ENCODE measurements at places on chromosomes 1 and 21. TPM values are rescaled to one million over a fixed set of nuclear protein-coding genes. Genes with fewer than 3 reads are reported as not detected.

DNA sequence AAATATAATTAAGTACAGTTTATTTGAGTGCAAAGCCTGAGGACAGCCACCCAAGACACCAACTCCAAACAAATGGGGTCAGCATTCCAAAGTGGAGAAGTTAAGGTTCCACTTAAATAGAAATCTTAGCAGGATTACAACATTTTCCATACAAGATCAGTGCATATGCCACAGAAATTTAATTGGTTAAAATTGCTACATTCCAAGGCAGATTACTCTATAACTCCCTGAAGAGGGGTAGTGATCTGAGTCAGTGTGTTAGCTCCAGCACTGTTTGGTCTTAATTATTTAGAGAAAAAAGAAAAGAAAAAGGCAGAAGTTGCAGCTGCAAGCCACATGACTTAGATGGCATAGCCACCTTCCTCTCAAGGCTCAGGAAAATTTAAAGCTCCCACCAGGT is 297.5 kb downstream of the HHIPL2 start:
- no peaks in the 10 kb centered on the region for H3K4me1 ChIP-seq
- H3K36me3 ChIP-seq = no peaks in the 10 kb centered on the region
- no peak overlapping the region for H3K27ac ChIP-seq
- H3K27me3 ChIP-seq = no peaks in the 10 kb centered on the region
- no peak for DNase-seq
- no peak overlapping the region for H3K4me3 ChIP-seq

DNA sequence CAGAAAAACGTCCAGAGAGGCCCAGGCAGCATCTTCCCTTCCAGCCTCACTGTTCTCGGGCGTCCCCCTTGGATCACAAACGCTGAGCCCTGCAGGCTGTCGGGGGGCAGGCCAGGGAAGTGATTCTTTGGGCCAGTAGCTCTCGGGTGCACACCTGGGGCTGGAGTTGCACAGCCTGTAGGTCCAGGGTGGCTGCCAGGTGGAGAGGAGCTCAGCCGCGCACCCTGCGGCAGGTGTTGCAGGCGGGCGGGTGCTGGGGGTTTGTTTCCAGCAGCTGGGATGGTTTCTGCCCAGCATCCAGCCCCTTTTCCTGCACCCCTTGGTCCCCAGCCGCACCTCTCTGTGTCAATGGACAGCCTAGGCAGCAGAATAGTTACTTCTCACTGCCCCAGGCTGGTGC is 15.7 kb downstream of the PRDM16 start:
- H3K27me3 ChIP-seq = peaks cover 10% of the 10 kb centered on the region
- no peak overlapping the region for H3K27ac ChIP-seq
- no peaks in the 10 kb centered on the region for H3K36me3 ChIP-seq
- H3K4me1 ChIP-seq = no peaks in the 10 kb centered on the region
- H3K4me3 ChIP-seq = no peak overlapping the region
- DNase-seq = no peak

DNA sequence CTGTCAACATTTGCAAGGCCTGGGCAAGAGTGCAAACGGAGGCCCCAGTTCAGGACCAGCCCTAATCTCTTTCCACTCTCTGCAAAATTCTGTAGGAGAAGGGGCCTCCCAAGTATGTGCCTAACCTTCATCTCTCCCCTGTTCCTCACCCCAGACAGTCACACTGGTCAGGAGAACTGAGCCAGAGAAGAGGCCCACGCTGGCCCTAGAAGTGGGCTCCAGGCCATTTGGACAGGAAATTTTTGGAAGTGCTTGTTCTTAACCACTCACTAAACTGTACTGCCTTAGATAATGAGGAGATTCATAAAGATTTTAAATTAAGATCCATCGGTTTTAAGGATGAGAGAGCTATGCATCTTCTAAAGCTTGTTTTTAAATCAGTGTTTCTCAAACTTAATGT is 129.7 kb upstream of the ADGRL2 start:
- H3K4me1 ChIP-seq = no peaks in the 10 kb centered on the region
- DNase-seq = no peak
- H3K27me3 ChIP-seq = no peaks in the 10 kb centered on the region
- no peak overlapping the region for H3K4me3 ChIP-seq
- H3K36me3 ChIP-seq = no peaks in the 10 kb centered on the region

CACNA1S gene
- not detected for total RNA-seq

- H3K4me1 ChIP-seq = no peaks in the 10 kb centered on the region
- no peaks in the 10 kb centered on the region for H3K27me3 ChIP-seq
- no peak overlapping the region for H3K27ac ChIP-seq
- no peak overlapping the region for H3K4me3 ChIP-seq
- no peaks in the 10 kb centered on the region for H3K36me3 ChIP-seq
- no peak for DNase-seq
These were observed 36.0 kb downstream of the ZNF281 start for GRCh38 chr1:200373811-200374231.

DNA sequence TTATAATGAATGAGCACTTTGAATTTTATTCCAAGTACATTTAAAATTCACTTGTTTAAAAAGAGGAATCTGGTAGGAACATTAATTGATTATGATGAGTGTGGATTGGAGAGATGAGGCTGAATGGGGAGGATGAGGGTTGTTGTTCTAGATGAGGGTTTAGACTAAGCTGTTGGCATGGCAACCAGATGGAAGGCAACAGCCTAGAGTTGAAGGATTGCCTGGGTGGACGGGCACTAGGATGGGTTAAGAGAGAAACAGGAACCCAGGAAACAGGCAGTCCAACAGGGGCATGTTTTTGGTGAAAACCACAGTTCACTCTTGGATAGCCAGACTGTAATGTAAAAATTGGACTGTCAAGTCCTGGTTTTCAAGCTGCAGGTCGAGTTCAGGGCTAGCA is 125.5 kb downstream of the CHRM3 start:
- no peaks in the 10 kb centered on the region for H3K36me3 ChIP-seq
- no peak overlapping the region for H3K27ac ChIP-seq
- no peaks in the 10 kb centered on the region for H3K27me3 ChIP-seq
- H3K4me1 ChIP-seq = no peaks in the 10 kb centered on the region
- no peak overlapping the region for H3K4me3 ChIP-seq

DNA sequence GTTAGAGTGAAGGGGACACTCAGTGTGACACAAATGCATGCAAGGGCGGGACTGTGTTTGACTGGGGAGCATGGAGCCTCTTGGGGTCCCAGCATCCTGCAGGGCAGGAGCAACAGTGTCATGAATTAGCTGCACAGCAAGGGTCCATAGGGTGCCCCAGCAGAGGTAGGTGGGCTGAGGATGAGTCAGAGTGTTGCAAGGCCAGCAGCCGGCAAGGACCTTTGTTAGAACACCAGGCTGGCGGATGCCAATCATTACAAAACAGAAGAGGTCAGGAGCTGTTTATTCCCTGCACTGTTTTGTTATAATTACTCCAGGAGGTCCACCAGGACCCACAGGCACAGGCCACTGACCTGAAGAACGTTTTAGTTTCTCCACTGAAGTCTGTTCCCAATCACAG is 362.2 kb upstream of the DUSP10 start:
- H3K4me1 ChIP-seq = no peaks in the 10 kb centered on the region
- H3K27ac ChIP-seq = no peak overlapping the region
- no peaks in the 10 kb centered on the region for H3K36me3 ChIP-seq
- no peak for DNase-seq

GUCA2A gene
- total RNA-seq = not detected

GRCh38 chr1:93474321-93474720 is 26.4 kb downstream of the FNBP1L start:
- peaks cover 10% of the 10 kb centered on the region for H3K4me1 ChIP-seq
- DNase-seq = no peak
- no peak overlapping the region for H3K4me3 ChIP-seq
- no peaks in the 10 kb centered on the region for H3K36me3 ChIP-seq
- H3K27ac ChIP-seq = no peak overlapping the region
- H3K27me3 ChIP-seq = no peaks in the 10 kb centered on the region

MMP23B gene
- total RNA-seq = 0.55 TPM

NIBAN1 gene
- total RNA-seq = 54.8 TPM
